Upper lobe of left lung (tissue), 6 donors: ENCODE measurements at places on chromosomes 4 and X. TPM values are rescaled to one million over a fixed set of nuclear protein-coding genes. Genes with fewer than 3 reads are reported as not detected.

DNA sequence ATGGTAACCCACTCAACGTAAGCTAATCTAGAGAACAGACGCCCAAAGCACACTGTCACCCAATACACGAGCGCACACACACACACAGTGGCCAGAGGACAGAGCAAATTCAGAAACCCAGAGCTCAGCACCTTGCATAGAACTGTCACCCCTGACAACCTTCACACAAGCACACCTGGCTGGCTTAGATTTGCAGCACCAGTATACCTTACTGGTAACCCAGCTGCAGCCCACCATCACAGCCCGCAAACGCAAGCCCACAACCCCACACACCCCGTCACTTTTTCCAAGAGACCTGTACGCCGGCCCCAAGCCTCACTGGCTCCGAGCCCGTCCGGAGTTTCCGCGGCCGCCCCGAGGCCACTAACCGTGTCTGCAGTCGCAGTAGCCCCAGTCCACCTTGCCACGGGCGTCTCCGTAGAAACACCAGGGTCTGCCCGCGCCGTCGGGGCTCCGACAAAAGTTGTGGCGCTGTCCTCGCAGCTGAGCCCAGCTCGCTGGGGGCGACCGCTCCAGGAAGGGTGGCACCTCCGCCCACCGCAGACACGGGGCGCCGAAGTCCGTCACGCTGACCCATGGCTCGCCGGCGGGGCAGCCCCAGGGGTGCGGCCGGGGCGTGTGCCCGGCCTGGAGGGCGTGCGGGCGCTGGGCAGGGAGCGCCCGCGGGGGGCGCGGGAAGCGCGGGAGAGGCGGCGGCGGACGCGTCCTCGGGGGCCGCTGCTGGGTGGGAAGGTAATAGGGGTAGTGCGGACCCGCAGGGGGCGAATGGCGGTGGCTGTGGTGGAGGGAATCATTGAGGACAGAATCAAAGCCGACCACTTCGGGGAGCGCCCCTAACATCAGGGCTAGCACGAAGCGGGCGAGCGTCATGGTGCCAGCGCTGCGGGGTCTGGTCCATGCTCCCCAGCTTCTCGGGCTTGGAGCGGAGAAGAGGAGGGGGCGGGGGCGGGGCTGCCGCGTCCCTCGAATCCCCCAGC is 664 bp downstream of the PRSS12 start:
- peaks cover 12% of the 10 kb centered on the region for H3K4me1 ChIP-seq
- H3K27me3 ChIP-seq = no peaks in the 10 kb centered on the region
- peak; percentile 88 for DNase-seq
- peak overlapping the region; percentile 77 for H3K27ac ChIP-seq

- no peak overlapping the region for H3K4me3 ChIP-seq
- H3K27me3 ChIP-seq = no peaks in the 10 kb centered on the region
- no peaks in the 10 kb centered on the region for H3K4me1 ChIP-seq
- H3K27ac ChIP-seq = no peak overlapping the region
- H3K36me3 ChIP-seq = no peaks in the 10 kb centered on the region
These were observed 356.6 kb upstream of the MAGEB2 start for GRCh38 chrX:29858714-29859113.

GRCh38 chr4:141851246-141851891 is 215.0 kb downstream of the IL15 start:
- H3K36me3 ChIP-seq = no peaks in the 10 kb centered on the region
- no peaks in the 10 kb centered on the region for H3K4me1 ChIP-seq
- no peak overlapping the region for H3K27ac ChIP-seq
- no peaks in the 10 kb centered on the region for H3K27me3 ChIP-seq
- DNase-seq = no peak
- H3K4me3 ChIP-seq = no peak overlapping the region

DNA sequence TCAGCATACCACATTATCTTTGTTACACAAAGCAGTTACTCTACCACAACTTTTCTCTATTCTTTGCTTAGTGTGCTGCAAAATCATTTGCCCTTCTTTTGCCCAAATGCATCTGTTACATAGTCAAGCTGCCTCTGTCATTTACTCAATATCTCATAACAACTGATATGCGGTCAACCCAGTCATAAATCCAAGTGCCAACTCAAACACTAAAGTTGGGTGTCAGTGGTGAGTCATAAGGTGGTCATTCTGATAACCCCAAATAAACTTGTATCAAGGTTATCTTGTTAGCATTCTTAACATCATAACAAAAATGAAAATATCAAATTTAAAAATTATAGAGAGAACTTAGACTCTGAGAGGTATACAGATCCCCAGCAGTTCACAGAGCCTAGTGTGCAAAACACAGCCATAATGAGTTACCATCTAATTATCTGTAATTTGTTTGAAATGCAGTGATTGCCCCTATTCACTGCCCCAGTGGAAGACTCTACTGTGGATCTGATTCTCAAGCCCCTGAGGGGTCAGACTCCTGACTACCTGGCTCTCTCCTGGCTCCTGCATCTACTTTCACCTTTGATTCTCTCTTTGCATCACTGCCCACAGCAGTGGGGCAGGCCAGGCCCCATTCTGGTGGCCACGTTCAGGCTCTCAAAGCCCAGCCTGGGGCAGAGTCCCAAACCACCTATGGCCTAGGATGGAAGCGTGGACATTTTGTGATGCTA is 29.2 kb downstream of the TBC1D9 start:
- no peak overlapping the region for H3K27ac ChIP-seq
- no peak overlapping the region for H3K4me3 ChIP-seq
- DNase-seq = no peak
- H3K36me3 ChIP-seq = no peaks in the 10 kb centered on the region
- no peaks in the 10 kb centered on the region for H3K27me3 ChIP-seq
- H3K4me1 ChIP-seq = peaks cover 23% of the 10 kb centered on the region

- no peaks in the 10 kb centered on the region for H3K36me3 ChIP-seq
- DNase-seq = no peak
- H3K27ac ChIP-seq = no peak overlapping the region
- H3K4me1 ChIP-seq = no peaks in the 10 kb centered on the region
- H3K4me3 ChIP-seq = no peak overlapping the region
These were observed 11.8 kb upstream of the TMEM192 start for GRCh38 chr4:165124488-165124887.

DNA sequence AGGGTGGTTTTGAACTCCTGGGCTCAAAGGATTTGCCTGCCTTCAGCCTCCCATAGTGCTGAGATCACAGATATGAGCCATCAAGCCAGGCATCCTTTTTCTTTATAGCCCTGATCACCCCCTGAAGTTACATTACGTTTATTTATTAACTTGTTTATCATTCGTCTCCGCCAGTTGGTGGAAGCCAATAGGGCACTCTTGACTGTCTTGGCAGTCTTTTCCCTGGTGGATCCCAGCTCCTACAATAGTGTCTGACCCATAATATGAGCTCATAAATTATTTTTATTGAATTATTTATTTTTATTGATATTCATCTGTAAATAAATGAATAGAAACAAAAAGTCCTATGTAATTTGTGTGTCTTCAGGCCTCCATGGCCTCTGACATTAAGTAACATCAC is 484.3 kb upstream of the FAT1 start:
- no peak overlapping the region for H3K4me3 ChIP-seq
- no peak for DNase-seq
- no peak overlapping the region for H3K27ac ChIP-seq
- H3K4me1 ChIP-seq = no peaks in the 10 kb centered on the region

- no peaks in the 10 kb centered on the region for H3K4me1 ChIP-seq
- H3K27ac ChIP-seq = no peak overlapping the region
- DNase-seq = no peak
- no peaks in the 10 kb centered on the region for H3K36me3 ChIP-seq
- H3K27me3 ChIP-seq = no peaks in the 10 kb centered on the region
- no peak overlapping the region for H3K4me3 ChIP-seq
These were observed 24.4 kb downstream of the UCHL1 start for GRCh38 chr4:41281038-41281634.

- H3K4me1 ChIP-seq = peaks cover 71% of the 10 kb centered on the region
- H3K36me3 ChIP-seq = no peaks in the 10 kb centered on the region
- peak within 1 kb of the TSS; percentile 47 for H3K4me3 ChIP-seq
- DNase-seq = peak; percentile 95
- no peak within 1 kb of the TSS for H3K27ac ChIP-seq
- H3K27me3 ChIP-seq = peaks cover 35% of the 10 kb centered on the region
These were observed at the start of gene PCDH10 for GRCh38 chr4:133148690-133149363. PCDH10 (plus strand) TSS chr4:133149294; CDS start chr4:133150141, 847 bp downstream.

GRCh38 chr4:2743518-2744445 is 12.4 kb downstream of the TNIP2 start:
- no peak overlapping the region for H3K27ac ChIP-seq
- no peak for DNase-seq
- no peaks in the 10 kb centered on the region for H3K27me3 ChIP-seq
- peaks cover 20% of the 10 kb centered on the region for H3K4me1 ChIP-seq
- H3K36me3 ChIP-seq = peaks cover 10% of the 10 kb centered on the region

DNA sequence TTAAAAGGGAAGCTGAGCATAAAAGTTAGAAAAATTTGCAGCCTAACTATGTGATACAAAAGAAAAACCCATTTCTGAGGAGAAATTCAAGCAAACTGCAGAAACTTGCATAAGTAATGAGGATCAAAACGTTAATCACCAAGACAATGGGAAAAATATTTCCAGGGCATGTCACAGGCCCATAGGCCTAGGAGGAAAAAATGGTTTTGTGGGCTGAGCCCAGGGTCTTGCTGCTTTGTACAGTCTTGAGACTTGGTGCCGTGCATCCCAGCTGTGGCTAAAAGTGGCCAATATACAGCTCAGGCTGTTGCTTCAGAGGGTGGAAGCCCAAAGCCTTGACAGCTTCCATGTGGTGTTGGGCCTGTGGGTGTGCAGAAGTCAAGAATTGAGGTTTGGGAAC is 37.7 kb upstream of the ADAMTS3 start:
- no peaks in the 10 kb centered on the region for H3K27me3 ChIP-seq
- H3K27ac ChIP-seq = no peak overlapping the region
- no peaks in the 10 kb centered on the region for H3K4me1 ChIP-seq
- no peak overlapping the region for H3K4me3 ChIP-seq
- no peaks in the 10 kb centered on the region for H3K36me3 ChIP-seq
- no peak for DNase-seq

DNA sequence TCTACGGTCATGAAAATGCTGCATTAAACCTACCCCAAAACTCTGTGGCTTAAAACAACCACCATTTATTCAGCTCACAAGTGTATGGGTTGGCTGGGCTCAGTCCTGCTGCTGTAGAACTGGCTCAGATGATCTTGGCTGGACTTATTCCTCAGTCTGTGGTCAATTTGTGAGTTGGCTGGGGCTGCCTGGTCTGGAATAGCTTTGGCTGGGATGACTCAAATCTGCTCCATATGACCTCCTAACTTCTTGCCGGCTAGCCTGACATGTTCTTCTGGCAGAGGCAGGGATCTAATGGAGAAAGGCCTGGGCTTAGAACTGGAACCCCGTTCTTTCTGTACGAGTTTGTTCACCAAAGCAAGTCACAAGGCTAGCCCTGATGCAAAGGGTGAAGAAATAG is 71.7 kb downstream of the CFAP299 start:
- H3K4me1 ChIP-seq = no peaks in the 10 kb centered on the region
- DNase-seq = no peak
- no peaks in the 10 kb centered on the region for H3K27me3 ChIP-seq
- no peak overlapping the region for H3K27ac ChIP-seq
- no peak overlapping the region for H3K4me3 ChIP-seq
- H3K36me3 ChIP-seq = no peaks in the 10 kb centered on the region

DNA sequence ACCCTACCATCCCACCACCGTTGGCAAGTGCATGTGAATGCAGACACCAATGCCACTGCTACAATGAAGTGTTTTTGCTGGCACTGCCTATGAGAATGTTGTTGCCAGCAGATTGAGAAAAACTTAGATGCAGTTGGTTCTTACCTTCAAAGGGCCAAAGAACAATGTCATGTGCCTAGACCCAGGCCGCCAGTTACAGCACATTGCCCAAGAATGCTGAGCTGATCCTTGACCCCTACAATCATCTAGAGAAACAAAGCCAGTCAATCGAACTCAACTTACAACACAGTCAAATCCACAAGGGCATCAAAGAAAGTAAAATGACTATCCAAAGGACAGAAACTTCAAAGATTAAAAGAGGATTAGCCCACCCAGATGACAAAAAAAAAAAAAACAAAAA is 102.4 kb upstream of the SPIN4 start:
- no peak overlapping the region for H3K27ac ChIP-seq
- peaks cover 3% of the 10 kb centered on the region for H3K36me3 ChIP-seq
- DNase-seq = no peak
- no peak overlapping the region for H3K4me3 ChIP-seq
- no peaks in the 10 kb centered on the region for H3K27me3 ChIP-seq

- H3K4me1 ChIP-seq = no peaks in the 10 kb centered on the region
- no peak overlapping the region for H3K4me3 ChIP-seq
- H3K36me3 ChIP-seq = no peaks in the 10 kb centered on the region
These were observed 172.0 kb downstream of the AASDH start for GRCh38 chr4:56215141-56215783.

Gene GLRA3
- not detected for total RNA-seq

Gene PRDM8
- 1.1 TPM for total RNA-seq

Gene ZNF518B
- 11.5 TPM for total RNA-seq

Gene GLRB
- 5.1 TPM for total RNA-seq

Gene ARHGAP36
- total RNA-seq = not detected

Gene BST1
- total RNA-seq = 13.3 TPM

Gene ZBED1
- 33.2 TPM for total RNA-seq
